ENCODE measurements at places on chromosomes 6 and 20.

DNA sequence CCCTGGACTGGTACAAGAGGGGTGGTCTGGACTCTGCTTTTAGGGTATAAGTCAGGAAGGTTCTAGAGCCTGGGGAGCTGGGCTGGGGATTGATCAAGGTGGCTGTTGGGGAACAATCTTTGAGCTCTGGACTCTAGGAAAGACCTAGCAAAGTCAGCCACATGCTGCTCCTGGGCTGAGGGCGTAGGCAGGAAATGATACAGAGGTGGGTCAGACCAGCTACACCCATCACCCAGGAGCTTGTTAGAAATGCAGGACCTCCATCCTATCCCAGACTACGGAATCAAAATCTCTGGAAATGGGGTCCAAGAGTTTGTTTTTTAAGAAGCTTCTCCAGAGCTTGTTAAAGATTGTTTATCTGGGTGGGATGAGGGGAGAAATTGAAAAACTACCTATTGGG, 9.4 kb downstream of the ADTRP start:
- DNase-seq, result no peak

- DNase-seq, result no peak
Observed at GRCh38 chr20:63945031-63945658, 11.1 kb downstream of the UCKL1 start.

GRCh38 chr6:166582258-166582657, 4.2 kb downstream of the RAMACL start:
- no peak for DNase-seq

DNA sequence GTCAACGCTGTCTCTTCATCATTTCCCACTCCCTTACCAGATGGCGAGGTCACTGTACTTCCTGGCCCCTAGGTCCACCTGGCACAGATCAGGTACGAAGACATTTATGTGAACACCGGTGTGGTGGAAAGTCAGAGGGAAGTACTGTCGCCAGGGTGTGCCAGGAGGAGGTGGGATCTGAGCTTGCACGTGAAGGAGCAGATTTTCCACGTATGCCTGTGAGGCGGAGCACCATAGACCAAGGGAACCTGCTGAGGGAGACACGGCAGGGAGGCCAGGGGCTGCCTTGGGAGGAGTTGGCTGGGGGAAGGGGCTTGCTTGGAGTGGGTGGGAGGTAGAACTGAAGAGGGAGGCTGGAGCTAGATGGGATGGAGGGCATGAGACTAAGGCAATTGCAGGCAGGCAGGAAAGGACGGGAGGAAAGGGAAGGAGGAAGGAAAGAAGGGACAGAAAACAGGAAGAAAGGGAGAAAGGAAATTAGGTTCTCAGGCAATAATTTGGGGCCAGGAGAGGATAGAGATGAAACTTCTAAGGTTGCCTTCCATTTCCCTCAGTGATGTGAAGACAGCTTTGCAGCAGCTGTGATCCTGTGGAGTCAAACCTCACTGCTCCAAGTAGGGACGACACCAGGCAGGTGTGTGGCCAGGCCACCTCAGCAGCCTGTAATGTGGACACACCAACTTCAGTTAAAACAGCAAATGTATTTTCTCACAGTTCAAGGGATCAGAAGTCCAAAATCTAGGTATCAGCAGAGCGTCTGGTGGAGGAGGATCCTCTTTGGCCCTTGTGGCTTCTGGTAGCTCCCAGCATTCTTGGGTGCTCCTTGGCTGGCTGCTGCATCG, 46.8 kb downstream of the CHMP4B start:
- DNase-seq, result no peak

DNA sequence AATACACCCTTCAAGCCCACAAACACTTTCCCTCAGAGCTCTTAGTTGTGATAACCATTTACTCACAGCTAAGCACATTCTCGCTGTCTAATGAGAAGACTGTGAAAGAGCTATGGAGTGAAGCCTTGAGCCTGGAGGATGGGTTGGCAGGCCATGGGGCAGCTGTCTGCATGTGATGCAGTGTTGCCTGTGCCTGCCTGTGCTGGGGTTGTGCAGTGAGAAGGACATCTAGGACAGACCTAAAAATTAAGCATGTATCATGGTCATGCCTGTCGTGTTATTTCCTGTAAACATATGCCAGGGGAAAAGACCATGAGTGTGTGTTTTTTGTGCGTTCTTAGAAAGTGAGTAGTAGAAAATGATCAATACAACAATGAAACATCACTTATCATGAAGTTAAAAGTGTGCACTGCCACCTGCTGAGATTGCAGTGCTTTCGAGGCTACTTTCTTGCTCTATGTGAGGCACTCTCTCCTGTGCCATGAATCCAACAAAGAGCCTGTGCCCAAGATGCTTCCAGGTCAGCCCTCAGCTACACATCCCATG, 8.1 kb upstream of the ZC3H12D start:
- no peak for DNase-seq
